ENCODE measurements at places on chromosomes 6 and 20.

DNA sequence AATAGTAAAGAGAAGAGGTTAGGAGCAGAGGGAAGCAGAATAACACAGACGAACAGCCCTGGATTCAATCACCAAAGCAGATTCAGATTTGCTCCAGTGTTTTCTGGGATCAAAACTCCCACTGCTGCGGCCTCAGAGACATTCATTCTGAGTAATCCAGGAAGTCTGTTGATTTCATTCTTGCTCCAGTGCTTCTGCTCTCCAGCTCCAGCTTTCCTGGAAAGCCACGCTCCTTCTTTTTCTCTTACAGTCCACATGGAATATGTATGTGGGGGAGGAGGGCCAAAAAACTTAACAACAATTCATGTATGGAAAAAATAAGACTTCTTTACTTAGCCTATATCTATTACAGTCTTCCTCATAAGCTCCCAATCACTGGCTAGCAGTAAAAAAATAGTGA, 26.4 kb upstream of the UST start:
- no peak for DNase-seq

DNA sequence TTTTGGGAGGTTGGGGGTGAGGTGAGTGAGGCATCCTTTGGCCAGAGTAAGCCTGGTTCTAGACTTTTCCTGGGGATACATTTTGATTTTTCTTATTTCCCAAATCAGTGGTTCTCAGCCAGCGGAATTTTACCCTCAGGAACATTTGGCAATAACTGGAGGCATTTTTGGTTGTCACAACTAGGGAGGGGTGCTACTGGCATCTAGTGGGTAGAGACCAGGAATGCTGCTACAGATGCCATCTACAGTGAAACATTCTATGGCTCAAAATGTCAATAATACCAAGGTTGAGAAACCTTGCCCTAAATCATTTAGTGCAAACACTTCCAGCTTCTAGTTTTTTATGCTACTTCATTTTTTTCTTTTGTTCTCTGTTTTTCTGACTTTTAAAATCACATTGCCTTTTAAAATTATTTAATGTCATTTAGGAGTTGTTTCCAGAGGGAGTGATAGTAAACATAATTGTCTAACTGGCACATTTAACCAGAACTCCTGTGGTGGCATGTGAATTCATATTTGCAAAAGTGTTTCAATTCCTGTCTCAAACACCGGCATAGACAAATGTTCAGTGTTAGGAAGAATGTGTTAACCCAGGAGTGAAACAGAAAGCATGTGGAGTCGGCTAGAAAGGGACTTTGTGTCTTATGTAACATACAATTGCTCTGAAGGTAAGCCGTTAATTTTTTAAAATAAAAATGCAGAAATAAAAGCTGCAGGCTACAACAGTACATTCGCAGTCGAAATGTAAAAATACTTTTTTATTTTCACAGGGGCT, 59.0 kb downstream of the QRSL1 start:
- DNase-seq, result no peak

DNA sequence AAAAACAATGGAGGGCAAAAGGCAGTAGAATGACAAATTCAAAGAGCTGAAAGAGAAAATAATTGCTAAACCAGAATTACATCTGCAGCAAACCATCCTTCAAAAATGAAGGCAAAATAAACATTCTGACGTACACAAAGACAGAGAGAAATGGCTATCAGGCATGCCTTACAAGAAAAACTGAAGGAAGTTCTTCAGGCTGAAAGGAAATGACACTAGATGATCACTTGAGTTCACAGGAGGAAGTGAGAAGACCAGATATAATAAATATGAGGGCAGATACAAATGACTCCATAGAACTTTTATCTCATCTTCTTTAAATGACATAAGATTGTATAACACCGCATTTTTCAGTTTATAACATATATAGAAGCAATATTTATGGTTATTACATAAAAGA, 30.0 kb downstream of the DZANK1 start:
- DNase-seq, result no peak

GRCh38 chr6:135722679-135723078, 128.8 kb upstream of the PDE7B start:
- no peak for DNase-seq

GRCh38 chr20:50618537-50618936, 72.8 kb downstream of the RIPOR3 start:
- DNase-seq, result no peak

DNA sequence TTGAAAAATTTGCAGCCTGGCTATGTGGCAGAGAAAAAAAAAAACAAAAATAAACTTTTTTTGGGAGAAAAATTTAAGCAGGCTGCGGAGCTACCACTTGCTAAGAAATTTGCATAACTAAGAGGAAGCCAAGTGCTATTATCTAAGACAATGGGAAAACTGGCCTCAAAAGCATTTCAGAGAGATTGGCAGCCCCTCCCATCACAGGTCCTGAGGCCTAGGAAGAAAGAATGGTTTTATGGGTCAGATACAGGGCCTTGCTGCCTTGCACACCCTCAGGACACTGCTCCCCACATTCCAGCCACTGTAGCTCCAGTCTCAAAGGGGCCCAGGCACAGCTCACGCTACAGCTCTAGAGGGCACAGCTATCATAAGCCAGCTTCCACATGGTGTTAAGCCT, 777.9 kb downstream of the TENT5A start:
- DNase-seq, result no peak

DNA sequence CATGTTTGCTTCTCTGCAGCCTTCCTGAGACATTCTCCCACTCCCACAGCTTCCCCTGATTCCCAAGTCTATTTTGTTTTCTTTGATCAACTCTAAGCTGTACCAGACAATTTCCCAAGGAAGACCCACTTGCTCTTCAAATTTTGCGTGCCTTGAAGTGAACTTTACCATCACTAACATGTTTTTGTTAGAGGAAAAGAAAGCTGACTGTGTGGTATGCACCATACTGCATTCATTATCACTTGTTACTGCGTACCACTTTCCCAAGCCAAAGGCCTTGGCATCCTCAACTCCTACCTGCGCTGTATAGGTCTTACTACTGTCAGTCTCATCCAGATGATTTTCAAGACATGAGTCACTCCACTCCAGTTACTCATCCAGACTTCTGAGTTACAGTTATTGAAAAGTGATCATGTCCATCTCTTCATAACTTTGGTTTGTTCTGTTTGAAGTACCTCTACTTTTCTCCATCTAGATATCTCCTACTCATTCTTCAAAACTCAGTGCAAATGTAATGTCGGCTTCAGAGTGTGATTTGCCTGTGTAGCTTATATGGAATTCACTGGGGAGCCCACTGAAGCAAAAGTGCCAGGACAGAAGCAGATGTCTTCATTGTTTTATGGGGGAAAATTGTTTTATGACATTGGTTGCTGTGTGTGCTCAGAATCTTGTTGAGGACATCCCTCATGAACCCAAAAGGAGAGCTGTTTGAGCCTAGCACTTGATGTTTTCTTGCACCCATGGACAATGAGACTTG, 5.2 kb downstream of the RPS12 start:
- no peak for DNase-seq

DNA sequence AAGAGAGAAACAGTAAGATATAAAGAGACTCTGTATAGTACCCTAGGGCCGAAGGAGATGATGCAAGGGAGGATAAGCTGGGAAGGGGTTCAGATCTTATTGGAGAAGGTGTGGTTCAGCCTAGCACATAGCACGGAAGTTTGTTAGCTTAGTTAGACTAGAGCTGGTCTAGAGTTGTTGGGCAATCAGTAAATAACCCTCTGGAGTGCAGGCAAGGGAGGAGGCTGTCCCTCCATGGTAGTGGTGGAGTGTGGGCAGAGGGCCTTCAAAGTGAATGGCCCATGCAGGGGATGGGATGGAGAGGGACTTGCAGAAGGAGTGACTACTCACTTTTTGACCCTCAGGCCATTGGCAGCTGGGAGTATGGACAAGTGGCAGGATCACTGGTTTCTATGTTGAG, 20.0 kb downstream of the TULP4 start:
- DNase-seq, result no peak

GRCh38 chr6:100229512-100229911, 235.2 kb downstream of the SIM1 start:
- peak; percentile 45 for DNase-seq

DNA sequence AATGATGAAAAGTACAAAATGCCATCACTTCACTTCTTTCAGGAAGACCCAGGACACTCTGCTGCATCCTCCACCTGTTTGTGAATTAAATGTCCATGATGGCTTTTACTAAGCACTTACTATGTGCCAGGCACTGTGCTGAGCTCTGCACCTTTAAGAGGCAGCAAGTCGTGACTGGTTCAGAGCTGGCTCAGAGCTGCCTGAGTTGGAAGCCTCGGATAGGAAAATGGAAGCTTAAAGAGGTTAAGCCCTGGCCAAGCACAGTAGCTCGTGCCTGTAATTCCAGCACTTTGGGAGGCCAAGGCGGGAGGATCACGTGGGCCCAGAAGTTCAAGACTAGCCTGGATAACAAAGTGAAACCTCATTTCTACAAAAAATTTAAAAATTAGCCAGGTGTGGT, 95.6 kb downstream of the SNX5 start:
- no peak for DNase-seq

- DNase-seq, result no peak
These were observed 2.3 kb upstream of the STMND1 start for GRCh38 chr6:17099401-17100059.

GRCh38 chr6:89597988-89598387, 40.6 kb downstream of the LYRM2 start:
- peak; percentile 61 for DNase-seq

- no peak for DNase-seq
These were observed 107.9 kb upstream of the PLEKHG1 start for GRCh38 chr6:150491811-150492172.

GRCh38 chr6:42101186-42101657, 41.2 kb downstream of the C6orf132 start:
- no peak for DNase-seq

GRCh38 chr6:135631821-135632220, 134.3 kb upstream of the AHI1 start:
- no peak for DNase-seq

DNA sequence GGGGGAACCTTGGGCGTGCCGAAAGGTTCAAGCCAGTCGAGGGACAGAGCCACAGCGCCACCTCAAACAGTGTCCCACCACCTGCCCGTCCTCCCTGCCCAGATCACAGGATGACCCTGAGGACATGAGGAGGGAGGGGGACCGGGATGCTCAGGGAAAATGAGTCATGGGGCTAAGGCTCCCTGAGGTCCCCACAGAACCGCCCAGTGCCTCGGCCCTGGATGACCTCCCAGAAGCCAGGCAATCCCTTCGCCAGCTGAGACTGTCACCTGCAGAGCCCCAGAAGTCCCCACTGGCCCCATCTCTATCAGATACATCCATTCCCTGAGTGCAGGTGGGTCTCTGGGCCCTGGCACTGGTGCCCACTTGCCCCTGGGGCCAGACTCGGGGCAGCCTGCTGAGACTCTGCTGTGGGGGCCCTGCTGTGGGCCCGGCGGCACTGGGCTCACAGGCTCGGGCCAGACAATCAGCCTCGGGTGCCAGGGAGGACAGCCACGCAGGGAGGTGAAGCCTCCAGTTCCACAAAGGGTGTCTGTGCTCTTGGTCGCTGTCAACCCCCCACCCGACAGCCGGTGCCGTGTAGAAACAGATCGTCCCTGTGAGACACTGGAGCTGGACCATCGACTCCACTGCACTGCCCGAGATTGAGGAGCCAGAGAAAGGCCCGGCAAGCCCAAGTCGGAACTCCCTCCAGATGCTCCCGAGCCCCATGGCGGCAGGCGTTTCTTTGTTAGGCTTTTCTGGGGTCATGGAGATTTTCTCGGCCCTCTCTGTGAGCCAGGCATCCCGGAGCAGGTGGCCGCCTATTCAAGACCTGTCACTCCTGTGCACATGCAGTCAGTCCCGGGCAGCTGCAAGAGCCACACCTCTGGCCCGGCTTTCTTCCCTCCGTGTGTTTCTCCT, 26.1 kb downstream of the PXDC1 start:
- DNase-seq, result no peak

DNA sequence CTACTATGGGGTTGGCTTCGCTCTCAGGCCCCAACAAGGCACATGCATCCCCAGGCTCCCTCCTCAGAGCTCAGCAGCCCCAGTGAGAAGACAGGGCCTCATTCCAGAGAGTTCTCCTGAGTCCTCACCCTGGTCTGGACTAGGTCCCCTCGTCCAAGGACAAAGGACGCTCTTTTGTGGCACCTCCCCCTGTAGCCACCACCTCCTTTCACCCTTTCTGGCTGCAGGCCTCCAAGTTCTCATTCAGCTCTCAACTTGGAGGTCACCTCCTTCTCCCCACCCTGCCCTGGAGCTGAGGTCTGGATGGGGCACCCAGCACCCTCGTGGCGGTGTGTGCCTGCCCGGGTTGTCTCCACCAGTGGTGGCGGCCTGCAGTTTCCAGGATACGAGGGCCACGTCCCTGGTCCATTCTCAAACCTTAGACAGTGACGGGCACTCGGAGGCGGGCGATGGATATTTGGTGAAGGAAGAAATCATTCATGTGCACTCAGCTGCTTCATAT, 2.5 kb downstream of the UNC93A start:
- DNase-seq, result no peak

DNA sequence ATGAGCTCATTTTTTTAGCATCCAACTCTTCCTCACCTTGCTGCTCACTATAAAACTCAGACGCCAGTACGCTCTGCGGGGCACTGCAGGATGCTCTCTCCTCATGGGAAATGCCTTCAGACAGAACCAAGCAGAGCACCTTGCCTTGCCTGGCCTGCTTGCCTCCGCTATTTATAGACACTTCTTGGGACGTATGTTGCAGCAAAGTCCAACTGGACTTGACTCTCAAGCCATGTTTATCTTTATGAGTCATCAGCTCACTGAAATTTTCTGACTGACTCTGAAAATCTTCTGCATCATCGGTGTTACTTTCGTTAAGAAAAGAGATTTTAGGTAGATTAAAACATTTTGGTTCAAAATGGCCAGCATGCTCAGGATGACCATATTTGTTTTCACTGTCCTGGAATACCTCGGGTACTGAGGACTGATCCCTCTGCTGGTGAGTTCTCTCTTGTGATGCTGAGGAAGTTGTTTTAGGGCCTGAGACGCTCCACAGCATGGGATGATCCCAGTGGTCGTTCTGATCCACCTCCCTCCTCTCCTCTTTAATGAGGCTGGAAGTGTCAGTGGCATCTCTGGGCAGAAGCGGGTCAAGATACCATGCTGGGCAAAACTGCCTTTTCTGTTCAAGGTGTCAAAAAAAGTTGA, 204.5 kb downstream of the KIF16B start:
- DNase-seq, result no peak

Measured in DMS153 (cell line).